HAP-1 (cell line): ENCODE measurements at places on chromosomes 4 and X.

DNA sequence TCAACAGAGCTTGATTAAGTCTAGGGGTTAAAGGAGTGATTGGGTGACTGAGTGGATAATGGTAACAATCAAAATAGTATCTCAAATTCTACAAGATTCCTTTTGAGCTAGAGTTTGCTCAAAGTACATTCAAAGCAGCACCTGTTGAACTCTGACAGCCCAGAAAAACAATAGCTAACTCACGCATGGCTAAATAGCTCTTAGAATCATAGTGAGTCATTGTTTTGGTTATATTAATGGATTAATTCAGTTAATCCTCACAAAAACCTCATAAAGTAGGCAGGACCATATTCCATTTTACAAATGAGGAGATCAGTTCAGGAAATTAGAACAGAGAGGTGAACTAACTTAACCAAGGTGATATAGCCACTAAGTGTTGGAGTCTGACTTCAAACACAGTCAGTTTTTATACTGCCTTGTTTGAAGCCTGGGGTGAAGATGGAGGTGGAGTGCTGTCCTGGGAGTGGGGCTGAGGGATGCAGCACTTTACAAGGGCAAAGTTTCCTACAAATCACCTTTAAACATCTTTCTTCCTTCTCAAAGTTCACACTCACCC lies 35.9 kb upstream of the PPM1K start:
- DNase-seq = no peak

GRCh38 chr4:1846580-1846979 lies 9.4 kb downstream of the LETM1 start:
- DNase-seq = no peak

DNA sequence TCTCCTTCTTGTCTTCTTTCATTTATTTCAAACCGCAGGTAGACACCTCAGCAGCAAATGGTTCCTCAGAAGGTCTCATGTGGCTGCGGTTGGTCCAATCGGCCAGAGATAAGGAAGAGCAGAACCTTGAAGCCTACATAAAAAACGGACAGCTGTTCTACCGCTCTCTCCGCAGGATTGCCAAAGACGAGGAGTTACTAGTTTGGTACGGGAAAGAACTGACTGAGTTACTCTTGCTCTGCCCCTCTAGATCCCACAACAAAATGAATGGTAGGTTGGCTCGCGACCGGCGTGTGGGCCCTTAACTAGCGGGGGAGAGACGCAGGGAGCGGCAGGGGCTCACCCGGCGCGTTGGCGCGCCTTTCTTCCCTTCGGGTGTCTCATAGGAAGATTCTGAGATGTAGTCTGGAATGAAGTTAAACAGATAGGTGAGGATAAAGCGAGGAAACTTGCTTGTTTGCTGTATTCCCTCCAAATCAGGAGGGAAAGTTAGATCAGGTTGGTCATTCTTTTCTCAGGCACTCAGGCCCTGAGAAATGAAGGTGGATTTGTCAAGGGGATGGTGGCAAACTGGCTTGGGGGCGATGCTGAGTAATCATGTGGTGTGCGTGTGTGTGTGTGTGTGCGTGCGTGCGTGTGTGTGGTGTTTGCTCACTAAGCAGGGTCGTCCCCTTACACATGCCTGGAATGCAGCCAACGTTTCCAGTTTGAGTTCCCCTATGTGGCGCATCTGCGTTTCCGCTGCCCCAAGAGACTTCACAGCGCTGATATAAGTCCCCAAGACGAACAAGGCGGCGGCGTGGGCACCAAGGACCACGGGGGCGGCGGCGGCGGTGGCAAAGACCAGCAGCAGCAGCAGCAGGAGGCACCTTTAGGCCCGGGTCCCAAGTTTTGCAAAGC lies 4.2 kb downstream of the PRDM8 start:
- DNase-seq = no peak

GRCh38 chrX:27548624-27549023 lies 41.5 kb upstream of the DCAF8L2 start:
- DNase-seq = no peak

GRCh38 chr4:110085131-110085530 lies 113.3 kb downstream of the ELOVL6 start:
- DNase-seq = no peak

DNA sequence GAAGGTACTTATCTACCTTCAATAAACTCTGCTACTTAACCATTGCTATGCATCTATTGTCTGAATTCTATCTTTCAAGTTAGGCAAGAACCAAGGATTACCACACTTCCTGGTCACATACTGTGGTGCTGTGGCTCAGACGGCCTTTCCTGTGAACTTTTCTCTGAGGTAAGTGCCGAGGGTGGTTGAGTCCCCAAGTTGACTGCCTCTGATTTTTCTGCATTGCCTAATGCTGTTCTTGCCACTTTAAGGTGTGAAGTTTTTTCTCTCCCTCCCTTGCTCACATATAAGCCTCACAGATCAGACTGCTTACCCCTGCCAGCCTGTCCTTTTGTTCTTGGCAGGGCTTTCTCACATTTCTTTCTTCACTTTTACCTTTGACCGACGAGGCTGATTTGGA lies 348.0 kb upstream of the POU3F4 start:
- no peak for DNase-seq

GRCh38 chr4:100312615-100313350 lies 122.5 kb upstream of the DDIT4L start:
- DNase-seq = no peak

DNA sequence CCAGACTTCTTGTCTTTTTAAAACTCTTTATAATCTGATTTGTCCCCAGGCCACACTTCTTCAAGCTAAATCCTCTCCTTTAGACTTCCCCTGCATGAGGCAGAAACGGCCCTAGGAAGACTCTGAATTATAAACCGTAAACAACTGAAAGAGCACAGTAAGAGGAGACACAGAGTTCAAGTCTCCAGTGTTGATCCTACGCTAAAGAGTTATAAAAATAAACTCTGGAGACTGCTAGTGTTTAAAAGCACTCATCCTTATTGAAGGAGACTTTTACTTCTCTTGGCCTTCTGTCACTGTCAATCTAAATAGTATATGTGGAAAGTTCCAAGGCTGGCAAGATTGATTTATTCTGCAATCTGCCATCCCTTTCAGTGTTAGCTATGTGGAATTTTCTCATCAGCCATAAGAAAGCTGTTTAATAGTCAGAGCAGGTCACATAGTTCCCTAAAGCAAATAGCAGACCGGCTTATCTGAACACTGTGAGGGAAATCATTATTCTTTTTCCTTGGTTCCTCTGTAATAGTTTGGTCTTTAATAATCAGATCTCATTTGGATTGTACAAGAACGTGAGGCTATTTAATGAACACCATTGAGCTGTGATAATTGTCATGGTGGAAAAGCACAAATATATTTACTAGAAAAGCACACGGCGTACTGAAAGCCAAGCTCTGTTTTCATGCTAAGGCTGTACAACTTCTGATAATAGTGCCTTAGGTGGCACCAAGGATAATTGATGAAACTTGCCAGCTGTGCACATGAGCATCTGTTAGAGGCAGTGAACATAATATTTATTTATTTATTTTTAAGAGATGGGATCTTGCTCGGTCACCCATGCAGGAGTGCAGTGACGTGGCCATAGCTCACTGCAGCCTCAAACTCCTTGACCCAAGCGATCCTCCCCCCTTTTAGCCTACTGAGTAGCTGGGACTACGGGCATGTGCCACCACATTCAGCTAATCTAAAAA lies 157.7 kb downstream of the CEP135 start:
- peak; percentile 19 for DNase-seq

DNA sequence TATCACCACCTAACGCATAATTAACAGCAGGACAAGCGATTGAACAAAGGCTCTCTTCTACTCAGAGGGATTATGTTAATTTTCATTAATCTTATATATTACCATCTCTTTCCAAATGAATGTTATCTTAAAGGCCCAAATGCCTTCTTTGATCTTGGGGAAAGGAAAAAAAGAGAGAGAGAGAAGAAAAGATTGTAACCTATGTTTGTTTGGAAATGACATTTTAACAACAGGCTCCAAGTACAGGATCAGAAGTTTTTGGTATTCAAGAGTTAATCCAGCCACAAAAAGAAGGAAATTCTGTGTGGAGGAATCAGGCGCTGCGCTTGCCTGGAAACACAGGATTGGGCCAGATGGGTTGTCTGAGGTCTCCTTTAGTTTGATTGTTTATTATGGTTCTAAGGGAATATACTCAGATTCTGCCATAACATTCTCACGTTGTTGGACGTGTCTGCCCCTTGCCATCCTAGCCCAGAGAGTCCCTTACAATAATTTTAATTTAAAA lies 100.7 kb upstream of the STX18 start:
- peak; percentile 76 for DNase-seq

DNA sequence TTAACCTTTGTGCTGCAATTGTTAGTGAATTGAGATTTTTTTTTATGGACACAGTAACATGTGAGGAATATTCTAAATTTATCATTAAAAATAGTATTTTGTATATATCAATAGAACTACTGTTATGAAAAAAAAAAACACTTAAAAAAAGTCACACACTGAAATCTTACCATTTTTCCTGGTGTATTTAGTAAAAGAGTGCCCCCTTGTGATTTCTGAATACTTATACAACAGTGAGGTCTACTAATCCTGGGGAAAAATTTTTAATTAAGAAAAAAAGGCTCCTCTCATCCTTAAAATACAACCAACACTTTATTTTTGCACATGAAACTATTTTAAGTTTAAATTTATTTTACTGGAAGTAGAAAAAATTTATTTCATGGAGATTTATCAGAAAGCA lies 56.4 kb upstream of the SPOCK3 start:
- peak; percentile 39 for DNase-seq

DNA sequence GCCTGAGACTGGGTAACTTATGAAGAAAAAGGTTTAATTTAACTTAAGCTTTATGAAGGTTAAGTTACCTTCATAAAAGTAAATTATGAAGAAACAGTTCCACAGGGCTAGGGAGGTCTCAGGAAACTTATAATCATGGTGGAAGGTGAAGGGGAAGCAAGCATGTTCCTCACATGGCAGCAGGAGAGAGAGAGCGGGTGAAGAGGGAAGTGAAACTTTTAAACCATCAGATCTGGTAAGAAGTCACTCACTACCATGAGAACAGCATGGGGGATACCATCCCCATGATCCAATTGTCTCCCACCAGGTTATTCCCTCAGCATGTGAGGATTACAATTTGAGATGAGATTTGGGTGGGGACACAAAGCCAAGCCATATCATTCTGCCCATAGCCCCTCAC lies 944.7 kb upstream of the NDST4 start:
- no peak for DNase-seq
